Activated CD4-positive, alpha-beta T cell treated with anti-CD3 and anti-CD28 coated beads for 36 hours (primary cell): ENCODE measurements at places on chromosomes 13 and 19. TPM values are rescaled to one million over a fixed set of nuclear protein-coding genes. Genes with fewer than 3 reads are reported as not detected.

- peaks cover 34% of the 10 kb centered on the region for H3K36me3 ChIP-seq
- peak overlapping the region; percentile 87 for H3K4me3 ChIP-seq
- H3K27me3 ChIP-seq, result no peaks in the 10 kb centered on the region
- peak overlapping the region; percentile 97 for H3K27ac ChIP-seq
- DNase-seq, result peak; percentile 65
Observed at GRCh38 chr19:13149628-13150186, 468 bp downstream of the STX10 start.

DNA sequence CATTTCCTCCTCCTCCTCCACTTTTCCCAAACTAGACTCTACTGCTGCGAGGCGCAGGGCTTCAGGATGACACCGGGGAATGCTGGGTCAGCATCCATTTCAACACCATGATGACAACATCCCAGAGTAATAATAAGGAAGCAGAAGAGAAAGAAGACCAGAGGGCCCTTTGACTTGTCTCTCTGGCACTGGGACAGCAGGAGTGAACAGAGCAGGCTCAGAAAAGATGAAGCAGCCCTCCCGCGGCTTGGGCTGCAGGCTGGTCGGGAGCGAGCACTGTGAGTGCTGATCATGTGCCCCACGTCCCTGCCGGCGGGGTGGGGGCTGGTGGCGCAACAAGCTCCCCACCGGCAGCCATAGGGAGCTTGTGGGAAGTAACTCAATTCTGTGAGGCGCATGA lies 30.5 kb downstream of the RANBP3 start:
- peaks cover 66% of the 10 kb centered on the region for H3K4me1 ChIP-seq
- H3K36me3 ChIP-seq, result peaks cover 26% of the 10 kb centered on the region
- H3K4me3 ChIP-seq, result no peak overlapping the region
- H3K27ac ChIP-seq, result peak overlapping the region; percentile 79
- H3K27me3 ChIP-seq, result no peaks in the 10 kb centered on the region

DNA sequence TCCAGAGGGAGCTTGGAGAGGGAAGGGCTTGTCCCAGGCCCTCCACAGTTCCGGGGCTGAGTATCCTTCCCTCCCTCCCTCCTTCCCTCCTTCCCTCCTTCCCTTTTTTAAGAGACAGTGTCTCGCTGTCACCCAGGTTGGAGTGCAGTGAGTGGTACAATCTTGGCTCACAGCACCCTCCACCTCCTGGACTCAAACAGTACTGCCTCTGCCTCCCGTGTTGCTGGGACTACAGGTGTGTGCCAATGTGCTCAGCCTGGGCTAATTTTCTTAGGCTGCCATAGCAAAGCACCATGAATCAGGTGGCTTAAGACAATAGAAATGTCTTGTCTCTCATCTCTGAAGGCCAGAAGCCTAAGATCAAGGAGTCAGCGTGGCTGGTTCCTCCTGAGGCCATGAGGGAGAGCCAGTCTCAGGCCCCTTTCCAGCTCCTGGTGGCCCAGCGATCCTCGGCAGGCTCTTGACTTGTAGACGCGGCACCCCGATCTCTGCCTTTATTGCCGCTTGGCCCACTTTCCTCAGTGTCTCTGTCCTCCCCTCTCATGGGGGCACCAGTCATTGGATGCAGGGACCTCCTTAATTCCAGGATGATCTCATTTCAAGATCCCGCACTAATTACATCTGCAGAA lies 47.5 kb downstream of the CRTC1 start:
- H3K4me3 ChIP-seq, result no peak overlapping the region
- no peak for DNase-seq
- H3K27ac ChIP-seq, result no peak overlapping the region
- no peaks in the 10 kb centered on the region for H3K27me3 ChIP-seq

DNA sequence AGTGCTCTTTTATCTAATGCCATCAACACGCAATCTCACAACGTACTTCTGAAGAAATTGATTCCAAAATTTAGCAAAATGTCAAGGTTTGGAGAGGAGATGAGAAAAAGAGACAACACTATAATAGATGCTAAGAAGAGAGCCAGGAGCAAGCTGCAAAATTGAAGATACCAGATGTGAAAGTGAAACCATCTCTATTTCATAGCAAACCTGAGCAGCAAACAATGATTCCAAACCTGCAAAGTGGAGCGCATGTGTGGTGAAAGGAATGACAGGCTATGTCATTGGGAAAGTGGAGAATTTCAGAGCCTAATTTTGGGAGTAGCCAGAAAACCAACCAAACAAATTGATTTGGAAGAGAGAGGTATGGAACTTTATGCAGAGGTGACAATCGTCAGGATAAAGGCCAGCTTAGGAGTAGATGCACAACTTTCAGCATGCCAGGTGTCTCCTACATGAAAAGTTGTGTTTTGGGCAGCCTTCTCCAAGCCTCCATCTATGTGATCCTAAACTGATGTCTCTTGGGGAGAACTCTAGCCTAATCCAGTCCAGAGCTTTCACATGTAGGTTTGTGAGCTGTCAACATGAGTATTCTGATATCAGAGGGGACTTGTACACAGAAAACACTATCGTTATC lies 158.4 kb upstream of the FNDC3A start:
- H3K4me3 ChIP-seq, result no peak overlapping the region
- no peaks in the 10 kb centered on the region for H3K27me3 ChIP-seq
- no peaks in the 10 kb centered on the region for H3K36me3 ChIP-seq
- no peak overlapping the region for H3K27ac ChIP-seq
- H3K4me1 ChIP-seq, result peaks cover 17% of the 10 kb centered on the region
- DNase-seq, result no peak

DNA sequence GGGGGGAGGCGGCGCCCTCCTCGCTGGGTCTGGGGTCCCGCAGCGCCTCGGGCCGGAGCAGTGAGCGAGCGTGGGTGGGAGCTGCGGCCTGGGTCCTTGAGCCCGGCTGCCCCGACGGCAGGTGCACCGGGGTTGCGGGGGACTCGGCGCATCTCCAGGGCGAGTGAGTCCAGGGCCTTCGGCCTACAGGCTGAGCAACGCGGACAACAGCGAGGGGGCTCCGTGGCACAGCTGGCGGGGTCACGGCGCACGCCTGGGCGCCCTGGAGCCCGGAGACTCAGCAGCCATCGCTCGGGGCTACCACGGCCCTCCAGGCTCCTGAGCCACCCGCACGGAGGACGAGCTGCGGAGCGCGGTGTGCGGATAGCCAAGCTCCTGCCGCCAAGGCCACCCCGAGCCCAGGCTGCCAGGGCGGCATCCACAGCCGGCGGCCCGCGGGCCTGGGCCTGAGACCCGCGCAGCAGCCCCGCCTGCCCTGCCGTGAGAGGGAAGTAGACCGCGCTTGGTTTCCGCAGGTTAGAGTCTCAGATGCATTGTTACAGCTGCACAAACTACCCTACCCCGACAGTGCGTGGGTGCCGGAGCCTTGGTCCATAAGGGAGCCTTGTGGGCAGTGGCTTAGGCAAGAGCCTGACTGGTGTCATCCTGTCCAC lies 253.9 kb upstream of the SGCG start:
- peaks cover 8% of the 10 kb centered on the region for H3K4me1 ChIP-seq
- no peak overlapping the region for H3K27ac ChIP-seq
- no peak for DNase-seq

- H3K27ac ChIP-seq, result no peak overlapping the region
- H3K4me3 ChIP-seq, result no peak overlapping the region
- DNase-seq, result no peak
- no peaks in the 10 kb centered on the region for H3K27me3 ChIP-seq
- no peaks in the 10 kb centered on the region for H3K4me1 ChIP-seq
Observed at GRCh38 chr13:94198681-94199080, 280.8 kb downstream of the DCT start.

GRCh38 chr13:95805921-95806320 lies 129.0 kb downstream of the DNAJC3 start:
- H3K36me3 ChIP-seq, result no peaks in the 10 kb centered on the region
- no peak for DNase-seq
- no peak overlapping the region for H3K27ac ChIP-seq
- H3K27me3 ChIP-seq, result peaks cover 20% of the 10 kb centered on the region
- H3K4me3 ChIP-seq, result no peak overlapping the region

CALR3 gene
- total RNA-seq, result not detected

PLPPR2 gene
- 2.1 TPM for total RNA-seq
